CD4-positive, alpha-beta T cell treated with Interferon alpha-2 for 1 hour (primary cell): ENCODE measurements at places on chromosomes 16 and 17.

DNA sequence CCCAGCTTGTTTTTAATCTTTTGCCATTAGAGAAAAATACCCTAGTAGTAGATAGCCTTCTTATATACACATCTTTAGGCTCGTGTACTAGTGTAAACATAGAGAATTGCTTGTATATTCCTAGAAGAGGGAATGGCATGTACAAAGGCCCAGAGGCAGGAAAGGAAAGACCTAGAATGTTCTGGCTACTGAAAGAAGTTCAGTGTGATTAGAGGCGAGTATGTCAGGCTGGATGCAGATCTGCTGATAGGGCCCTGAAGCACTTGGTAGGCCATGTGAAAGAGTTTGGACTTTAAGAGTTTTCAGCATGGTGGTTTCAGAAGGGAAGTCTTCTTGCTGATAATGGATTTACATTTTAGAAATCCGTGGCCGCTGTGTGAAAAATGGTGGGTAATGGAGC lies 17.4 kb downstream of the CTCF start:
- DNase-seq, result no peak

DNA sequence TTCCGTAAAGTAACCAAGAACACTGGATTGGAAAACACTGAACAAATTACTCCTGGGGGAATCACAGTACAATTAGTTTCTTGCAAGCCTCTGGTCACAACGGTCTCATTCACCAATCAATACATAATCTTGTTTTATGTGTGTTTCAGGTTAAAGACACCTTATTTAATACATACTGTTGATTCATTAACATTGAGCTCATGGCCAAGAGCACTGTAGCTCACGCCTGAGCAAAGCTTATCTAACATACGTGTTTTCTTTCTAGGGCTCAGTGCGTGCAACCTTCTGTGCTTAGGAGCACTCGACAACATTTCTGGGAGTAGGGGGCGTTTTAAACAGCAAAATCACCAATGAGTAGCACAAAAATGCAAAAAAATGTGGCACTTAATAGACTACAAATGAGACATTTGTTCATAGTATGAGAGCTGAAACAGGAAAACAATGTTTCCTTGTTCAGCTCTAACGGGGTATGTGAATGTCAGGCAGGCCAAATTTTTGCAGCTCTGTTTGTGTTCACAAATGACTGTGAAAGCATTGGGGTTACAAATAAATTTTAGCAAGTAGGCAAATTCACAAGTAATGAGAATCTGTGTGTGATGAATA lies 206.2 kb downstream of the CNTNAP4 start:
- DNase-seq, result no peak

DNA sequence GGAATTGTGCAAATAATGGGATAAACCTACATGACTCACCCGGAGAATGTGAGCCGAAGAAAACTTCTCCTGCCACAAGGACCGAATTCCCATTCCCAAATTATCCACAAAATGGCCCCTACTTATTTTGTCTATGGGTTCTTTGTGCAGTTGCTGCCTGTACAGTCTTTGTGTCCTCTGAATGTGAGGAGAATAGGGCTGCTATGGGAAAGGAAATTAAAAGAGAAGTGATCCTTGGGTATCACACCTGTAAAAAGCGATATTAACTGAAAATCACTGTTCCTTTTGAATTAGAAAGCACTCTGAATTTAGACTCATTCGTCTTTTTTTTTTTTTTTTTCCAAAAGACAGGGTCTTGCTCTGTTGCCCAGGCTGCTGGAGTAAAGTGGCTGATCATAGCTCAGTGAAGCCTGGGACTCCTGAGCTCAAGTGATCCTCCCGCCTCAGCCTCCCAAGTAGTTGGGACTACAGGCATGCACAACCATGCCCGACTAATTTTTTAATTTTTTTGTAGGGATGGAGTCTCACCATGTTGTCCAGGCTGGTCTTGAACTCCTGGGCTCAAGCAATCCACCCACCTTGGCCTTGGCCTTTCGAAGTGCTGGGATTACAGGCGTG lies 45.4 kb downstream of the CHD9 start:
- DNase-seq, result no peak

- DNase-seq, result no peak
Observed at GRCh38 chr17:59845595-59846393, 46.9 kb downstream of the TUBD1 start.

DNA sequence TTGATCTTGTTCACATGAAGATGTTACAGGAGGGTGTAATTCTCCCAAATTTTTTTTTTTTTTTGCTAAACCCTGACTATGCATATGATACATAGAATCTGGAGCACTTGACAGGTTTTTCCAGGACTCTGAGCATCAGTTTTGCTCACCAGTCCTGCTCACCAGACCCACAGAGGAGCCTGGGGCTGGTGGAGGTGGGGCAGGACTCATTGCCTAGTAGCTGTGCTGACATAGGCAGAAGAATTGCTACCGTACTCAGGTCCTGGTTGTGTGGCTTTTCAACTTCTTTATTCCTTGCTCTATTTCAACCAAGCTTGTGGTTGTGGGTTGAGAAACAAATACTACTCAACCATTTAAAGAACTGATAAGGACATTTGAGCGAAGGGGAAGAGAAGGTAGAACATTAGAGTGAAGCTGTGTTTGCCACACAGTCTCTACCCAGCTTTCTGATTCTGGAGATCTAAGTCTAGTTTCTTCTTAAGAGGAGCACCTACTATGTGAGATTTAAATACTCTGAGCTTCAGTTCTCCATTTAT lies 212.4 kb downstream of the UTP18 start:
- no peak for DNase-seq

DNA sequence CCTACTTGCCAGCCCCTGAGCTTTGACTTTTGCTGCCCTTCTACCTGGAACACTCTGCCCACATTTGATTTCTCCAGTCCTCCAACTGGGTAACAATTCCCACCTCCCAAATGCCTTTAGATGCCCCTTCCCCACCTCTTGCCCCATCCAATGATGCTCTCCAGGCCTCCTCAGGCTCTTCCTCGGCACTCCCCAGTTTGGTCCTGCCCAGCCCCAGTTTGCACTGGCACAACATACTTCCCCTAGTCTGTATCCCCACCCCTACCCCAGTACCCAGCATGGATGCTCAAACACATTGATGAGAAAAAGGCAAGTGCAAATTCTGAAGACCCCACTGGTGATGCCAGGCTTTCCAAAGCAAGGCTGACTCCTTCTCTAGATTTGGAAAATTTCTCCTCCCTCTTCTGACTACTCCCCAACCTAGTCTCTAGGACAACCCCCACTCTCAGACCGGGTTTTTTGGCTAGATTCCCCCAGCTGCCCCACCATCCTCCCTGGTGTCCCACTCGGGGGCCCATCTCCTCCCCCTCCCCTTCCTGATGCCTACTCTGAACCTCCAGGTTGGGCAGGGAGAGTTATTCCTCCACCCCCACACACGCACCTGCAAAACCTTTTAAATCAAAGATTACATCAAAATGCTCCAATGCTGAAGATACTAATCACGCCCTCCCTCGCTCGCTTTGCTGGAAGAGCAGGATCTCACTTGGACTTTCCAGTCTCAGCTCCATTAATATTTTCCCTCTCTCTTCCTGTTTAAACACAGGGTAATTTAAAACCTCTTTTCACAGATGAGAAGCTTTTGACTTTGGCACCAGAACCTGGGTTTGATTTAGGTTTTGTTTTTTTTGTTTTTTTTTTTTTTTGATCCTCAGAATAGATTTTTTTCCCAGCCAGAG lies 94.9 kb downstream of the TMEM132E start:
- DNase-seq, result no peak

- DNase-seq, result peak; percentile 96
Observed at GRCh38 chr17:82098169-82098938, at the start of gene FASN. Gene FASN, minus strand, starts transcription at chr17:82098236. Its CDS starts 1,791 bp downstream, at chr17:82096445.

DNA sequence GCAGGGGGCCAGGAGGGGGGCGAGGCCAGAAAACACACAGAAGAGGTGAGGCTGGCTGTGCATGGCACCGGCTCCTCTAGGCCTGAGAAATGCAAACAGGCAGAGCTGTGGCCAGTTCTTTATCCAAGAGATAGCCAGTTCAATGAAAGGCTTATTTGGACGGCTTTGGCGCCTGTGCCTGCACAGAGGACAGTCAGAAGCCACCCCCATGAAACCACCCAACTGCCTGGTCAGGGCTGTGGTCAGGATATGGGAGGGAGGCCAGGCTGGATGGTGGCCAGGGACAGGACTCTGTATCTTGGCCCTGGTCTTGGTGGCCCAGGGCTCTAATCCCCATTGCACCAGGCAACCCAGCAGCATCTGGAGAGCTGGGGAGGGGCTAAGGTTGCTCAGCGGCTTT lies 24.5 kb upstream of the GPRC5C start:
- DNase-seq, result no peak

DNA sequence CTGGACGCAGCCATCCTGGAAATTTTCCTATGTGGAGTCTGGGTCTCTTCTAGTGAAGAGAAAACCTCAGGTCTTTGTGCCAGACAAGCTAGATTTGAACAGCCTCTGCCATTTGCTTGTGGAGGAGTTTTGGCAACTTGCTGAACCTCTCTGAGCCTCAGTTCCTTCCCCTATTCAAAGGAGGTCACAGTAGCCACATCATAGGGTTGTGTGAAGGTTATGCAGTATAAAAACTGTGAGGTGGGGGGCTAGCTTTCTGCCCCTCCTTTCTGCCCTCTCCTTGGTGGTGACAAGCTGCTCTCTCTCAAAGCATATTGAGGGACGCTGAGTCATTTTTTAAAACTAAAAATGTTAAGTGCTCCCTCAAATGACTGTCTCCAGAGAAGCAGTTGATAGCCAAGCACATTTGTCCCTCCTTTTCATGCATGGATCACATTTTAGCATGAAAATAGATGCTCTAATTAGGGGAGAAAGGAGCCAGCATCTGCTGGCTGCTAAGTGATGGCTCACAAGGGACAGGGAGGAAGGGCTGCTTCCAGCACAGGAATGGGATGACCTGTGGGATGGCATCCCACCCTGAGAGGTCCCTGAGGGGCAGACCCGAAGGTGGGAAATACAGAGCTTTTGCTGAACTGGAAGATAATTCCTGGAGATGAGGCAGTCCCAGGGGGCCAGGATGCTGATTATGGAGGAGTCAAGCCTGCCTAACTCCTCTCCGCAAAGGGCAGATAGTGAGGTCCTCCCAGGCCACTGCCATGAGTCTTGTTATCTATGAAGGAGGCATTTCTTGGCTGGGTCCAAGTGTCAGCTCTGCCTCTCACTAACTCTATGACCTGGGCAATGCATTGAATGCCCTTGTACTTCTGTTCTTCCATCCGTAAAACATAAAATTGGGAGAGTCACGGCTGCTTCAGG lies 218.8 kb downstream of the RAB11FIP4 start:
- DNase-seq, result no peak

- DNase-seq, result no peak
Observed at GRCh38 chr17:12993631-12994030, 24.2 kb downstream of the ELAC2 start.

DNA sequence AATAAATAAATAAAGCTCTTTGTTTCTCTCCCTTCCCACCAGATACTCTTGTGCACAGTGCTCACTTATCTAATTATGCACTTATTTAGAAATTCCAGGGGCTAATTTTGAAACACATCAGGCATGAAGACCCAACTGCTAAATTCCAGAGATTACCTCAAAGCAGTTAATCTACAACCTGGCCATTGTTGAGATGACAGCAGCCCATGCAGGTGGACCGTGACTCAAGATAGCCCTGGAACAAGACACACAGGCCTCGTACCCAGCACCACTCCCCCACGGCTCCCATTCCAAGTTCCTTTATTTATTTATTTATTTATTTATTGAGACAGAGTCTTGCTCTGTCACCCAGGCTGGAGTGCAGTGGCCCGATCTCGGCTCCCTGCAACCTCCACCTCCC lies 60.1 kb upstream of the NPEPPS start:
- no peak for DNase-seq

GRCh38 chr17:1137465-1137894 lies 42.3 kb downstream of the ABR start:
- DNase-seq, result peak; percentile 12

- no peak for DNase-seq
Observed at GRCh38 chr17:80892900-80893603, 98.6 kb upstream of the CHMP6 start.

- no peak for DNase-seq
Observed at GRCh38 chr17:80109713-80110446, 8.5 kb downstream of the GAA start.

DNA sequence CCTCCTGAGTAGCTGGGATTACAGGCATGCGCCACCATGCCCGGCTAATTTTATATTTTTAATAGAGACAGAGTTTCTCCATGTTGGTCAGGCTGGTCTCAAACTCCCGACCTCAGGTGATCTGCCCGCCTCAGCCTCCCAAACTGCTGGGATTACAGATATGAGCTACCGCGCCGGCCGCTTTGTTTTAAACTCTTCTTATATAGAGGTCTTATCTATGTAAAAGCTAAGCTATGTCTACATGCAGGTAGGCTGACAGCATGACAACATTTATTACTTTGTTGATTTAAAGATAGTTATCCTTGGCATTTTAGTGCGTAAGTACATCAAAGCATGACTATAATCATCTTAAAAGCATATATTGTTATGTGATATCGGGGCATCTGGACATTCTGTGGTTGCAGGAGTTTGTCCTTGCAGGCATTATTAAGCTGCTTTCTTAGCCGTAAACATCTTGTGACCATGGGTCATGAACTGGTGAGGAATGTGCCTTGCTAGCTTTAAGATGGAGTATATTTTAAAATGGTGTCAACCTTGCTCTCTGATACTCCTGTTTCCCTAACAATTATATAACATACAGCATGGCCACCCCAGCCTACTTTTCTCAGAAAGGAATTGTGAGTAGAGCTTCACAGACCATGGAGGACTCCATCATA lies 45.8 kb upstream of the TAOK1 start:
- no peak for DNase-seq

- DNase-seq, result no peak
Observed at GRCh38 chr17:44217738-44218343, 1.6 kb downstream of the UBTF start.

DNA sequence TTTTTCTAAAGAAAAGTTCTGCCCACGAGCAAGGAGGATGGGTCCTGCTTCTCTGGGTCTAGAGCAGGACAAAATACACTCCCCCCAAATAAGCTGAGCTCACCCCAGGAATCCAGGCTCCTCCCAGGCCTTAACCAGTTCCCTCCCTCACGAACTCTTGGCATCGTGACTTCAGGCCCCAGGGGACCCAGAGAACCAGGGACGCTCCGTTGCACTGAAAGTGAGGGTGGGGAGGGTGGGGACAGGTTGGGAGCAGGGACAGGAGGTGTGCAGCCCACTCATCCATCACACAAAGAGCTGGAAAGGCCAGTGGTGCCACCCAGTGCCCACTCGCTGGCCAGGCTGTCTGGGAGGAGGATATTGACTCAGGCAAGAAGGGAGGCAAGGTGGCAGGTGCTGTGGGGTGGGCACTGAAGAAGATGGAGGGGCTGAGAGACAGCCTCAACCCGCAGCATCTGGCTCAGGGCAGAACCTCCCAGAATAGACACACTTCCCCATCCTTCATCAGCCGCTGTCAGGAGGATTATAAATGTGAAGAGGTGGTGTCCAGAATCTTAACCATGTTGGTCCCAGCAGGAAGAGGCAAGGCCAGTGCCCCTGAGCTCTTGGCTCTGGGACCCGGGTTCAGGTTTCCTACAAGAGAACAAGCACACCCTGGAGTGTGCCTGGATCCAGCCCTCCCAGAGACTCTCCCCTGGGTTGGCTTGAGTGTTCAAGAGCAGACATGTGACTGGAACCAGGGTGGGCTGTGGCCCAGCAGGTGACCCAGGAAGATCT lies 67.9 kb upstream of the RPL38 start:
- no peak for DNase-seq

GRCh38 chr17:50185631-50186471 lies 15.6 kb downstream of the COL1A1 start:
- no peak for DNase-seq
